ENCODE measurements at places on chromosomes 7 and 10.

- H3K36me3 ChIP-seq: no peaks in the 10 kb centered on the region
- DNase-seq: no peak
- no peaks in the 10 kb centered on the region for H3K4me1 ChIP-seq
Observed at GRCh38 chr10:44564361-44564760, 179.5 kb upstream of the CXCL12 start.

DNA sequence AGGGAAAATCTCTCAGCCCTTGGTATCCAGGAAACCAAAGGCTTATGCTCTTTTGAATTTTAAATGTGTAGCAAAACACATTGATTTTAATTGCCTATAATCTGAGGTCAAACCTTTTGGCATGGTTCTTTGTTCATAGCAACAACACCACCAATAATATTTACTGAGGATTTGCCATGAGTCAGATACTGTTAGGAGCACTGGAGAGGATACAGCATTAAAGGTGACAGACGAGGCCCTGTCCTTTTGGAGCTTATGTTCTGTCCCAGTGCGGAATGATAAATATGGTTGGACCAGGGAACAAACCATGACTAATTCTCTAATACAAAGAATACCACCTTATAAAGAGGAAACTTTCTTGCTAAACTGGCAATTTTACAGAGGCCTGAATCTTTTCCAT lies 176.6 kb downstream of the CTNNA3 start:
- H3K27me3 ChIP-seq: no peaks in the 10 kb centered on the region
- no peak overlapping the region for H3K27ac ChIP-seq
- DNase-seq: no peak
- H3K36me3 ChIP-seq: no peaks in the 10 kb centered on the region

DNA sequence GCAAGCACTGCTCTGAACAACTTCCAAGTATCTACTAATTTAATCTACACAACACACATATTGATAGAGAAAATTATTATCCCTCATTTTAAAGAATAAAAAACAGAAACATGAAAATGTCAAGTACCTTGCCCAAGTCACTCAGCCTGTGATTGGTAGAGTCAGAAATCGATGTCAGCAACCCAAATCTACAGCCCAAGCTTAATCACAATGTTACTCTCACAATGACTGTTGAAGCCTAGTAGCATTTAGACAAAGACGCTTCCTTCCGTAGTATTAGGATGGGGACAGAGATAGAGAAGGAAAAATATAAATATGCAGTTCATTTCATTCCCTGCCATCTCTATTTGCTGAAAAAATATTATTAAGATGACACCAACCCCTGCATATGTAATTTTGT lies 242.5 kb downstream of the ELMO1 start:
- H3K36me3 ChIP-seq: peaks cover 13% of the 10 kb centered on the region
- no peaks in the 10 kb centered on the region for H3K4me1 ChIP-seq
- H3K27ac ChIP-seq: no peak overlapping the region
- no peak overlapping the region for H3K4me3 ChIP-seq
- H3K27me3 ChIP-seq: no peaks in the 10 kb centered on the region

DNA sequence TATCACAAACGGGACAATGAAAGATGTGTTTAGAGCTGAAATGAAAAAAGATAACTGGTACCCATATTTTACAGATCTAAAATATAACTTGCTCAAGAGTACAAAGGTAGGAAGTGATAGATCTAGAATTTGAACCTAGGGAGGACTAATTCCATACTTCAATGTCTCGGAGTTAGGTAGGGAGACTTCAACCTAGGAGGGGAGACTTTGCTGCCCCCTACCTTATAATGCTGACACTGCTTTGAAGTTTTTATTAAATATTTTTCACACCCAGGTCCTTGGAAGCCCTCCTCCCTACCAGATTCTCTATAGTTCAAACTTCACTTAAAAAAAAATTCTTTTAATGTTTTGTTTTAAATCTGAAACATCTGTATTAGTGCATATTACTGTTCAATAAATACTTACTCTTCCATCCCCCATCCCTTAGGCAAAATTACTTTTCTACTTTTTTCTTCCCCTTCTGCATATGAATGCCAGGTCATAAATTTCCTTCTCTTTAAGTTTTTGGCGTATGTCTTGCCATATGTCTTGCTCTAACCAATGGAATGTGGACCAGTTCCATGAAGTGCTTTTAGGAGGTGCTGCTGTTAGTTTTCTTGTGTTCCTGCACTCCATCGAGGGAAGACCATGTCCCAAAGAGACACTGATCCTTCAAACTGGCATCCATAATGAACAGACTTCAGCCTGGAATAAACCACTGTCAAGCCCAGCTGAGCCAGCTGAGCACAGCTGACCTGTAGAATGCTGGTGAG lies 57.8 kb downstream of the MICU1 start:
- peaks cover 6% of the 10 kb centered on the region for H3K4me1 ChIP-seq
- no peaks in the 10 kb centered on the region for H3K27me3 ChIP-seq
- no peak overlapping the region for H3K27ac ChIP-seq
- H3K36me3 ChIP-seq: no peaks in the 10 kb centered on the region

All from CD4-positive, alpha-beta memory T cell (primary cell).